ENCODE measurements at places on chromosomes 1 and 21. TPM values are rescaled to one million over a fixed set of nuclear protein-coding genes. Genes with fewer than 3 reads are reported as not detected.

Gene NBPF4
- total RNA-seq = 0.07 TPM

Gene RNPC3
- total RNA-seq = 5.6 TPM

Gene GSTM3
- total RNA-seq = 76.6 TPM

Gene ACKR1
- total RNA-seq = not detected

Gene FAM151A
- total RNA-seq = not detected

Gene ABCA4
- 0.29 TPM for total RNA-seq

Gene AMY1A
- not detected for total RNA-seq

Gene ALPL
- 0.86 TPM for total RNA-seq

Gene RNU11
- not detected for total RNA-seq

Gene PRKAB2
- total RNA-seq = 23.5 TPM

Gene LCE2A
- not detected for total RNA-seq

Gene ZMYND12
- total RNA-seq = not detected

Gene AQP10
- not detected for total RNA-seq

Gene CYP4A11
- total RNA-seq = not detected

Gene KRTAP6-1
- not detected for total RNA-seq

Gene KIAA1614
- not detected for total RNA-seq

Gene TOR3A
- total RNA-seq = 95.5 TPM

Gene SPRR2A
- not detected for total RNA-seq

Gene B3GALT5
- total RNA-seq = 1.5 TPM

Gene SPATA46
- total RNA-seq = not detected

Gene PPIAL4G
- not detected for total RNA-seq

Gene BNIPL
- 2.4 TPM for total RNA-seq

Gene ST3GAL3
- total RNA-seq = 9.0 TPM

Gene ACTL8
- not detected for total RNA-seq

Gene PTPRU
- total RNA-seq = 25.7 TPM

Gene RAP1GAP
- total RNA-seq = 12.3 TPM

Gene CHD5
- total RNA-seq = 2.8 TPM

Gene TSPAN1
- 33.3 TPM for total RNA-seq

Gene ZFYVE9
- total RNA-seq = 16.6 TPM

Gene IQGAP3
- 54.3 TPM for total RNA-seq

Gene AIRE
- total RNA-seq = not detected

Gene GRIK1
- total RNA-seq = not detected

Gene FCRL5
- total RNA-seq = not detected

Gene DIRAS3
- total RNA-seq = not detected

Gene CSF3R
- total RNA-seq = not detected

Gene FCGR3A
- total RNA-seq = not detected

Gene C1orf87
- total RNA-seq = not detected

Gene NPHS2
- not detected for total RNA-seq
